ENCODE measurements at places on chromosomes 11 and 22.
A peak's percentile ranks its signal among the peaks of the same experiment; 100 is the strongest.

DNA sequence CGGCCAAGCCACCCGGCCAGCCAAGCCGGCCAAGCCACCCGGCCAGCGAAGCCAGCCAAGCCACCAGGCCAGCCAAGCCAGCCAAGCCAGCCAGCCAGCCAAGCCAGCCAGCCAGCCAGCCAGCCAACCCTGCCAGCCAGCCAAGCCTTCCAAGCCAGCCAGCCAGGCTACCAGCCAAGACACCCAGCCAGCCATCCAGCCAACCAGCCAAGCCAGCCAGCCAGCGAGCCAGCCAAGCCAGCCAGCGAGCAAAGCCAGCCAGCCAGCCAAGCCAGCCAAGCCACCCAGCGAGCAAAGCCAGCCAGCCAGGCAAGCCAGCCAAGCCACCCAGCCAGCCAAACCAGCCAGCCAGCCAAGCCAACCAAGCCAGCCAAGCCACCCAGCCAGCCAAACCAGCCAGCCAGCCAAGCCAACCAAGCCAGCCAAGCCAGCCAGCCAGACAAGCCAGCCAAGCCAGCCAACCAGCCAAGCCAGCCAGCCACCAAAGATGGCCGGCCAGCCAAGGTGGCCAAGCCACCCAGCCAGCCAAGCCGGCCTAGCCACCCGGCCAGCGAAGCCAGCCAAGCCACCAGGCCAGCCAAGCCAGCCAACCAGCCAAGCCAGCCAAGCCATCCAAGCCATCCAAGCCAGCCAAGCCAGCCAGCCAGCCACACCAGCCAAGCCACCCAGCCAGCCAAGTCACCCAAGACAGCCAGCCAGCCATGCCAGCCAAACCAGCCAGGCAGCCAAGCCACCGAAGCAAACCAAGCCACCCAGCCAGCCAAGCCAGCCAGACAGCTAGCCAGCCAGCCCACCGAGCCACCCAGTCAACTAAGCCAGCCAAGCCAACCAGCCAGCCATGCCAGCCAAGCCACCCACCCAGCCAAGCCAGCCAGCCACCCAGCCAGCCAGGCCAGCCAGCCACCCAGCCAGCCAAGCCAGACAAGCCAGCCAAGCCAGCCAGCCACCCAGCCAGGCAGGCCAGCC, 28.8 kb downstream of the CCT8L2 start:
- peak; percentile 48 for DNase-seq

DNA sequence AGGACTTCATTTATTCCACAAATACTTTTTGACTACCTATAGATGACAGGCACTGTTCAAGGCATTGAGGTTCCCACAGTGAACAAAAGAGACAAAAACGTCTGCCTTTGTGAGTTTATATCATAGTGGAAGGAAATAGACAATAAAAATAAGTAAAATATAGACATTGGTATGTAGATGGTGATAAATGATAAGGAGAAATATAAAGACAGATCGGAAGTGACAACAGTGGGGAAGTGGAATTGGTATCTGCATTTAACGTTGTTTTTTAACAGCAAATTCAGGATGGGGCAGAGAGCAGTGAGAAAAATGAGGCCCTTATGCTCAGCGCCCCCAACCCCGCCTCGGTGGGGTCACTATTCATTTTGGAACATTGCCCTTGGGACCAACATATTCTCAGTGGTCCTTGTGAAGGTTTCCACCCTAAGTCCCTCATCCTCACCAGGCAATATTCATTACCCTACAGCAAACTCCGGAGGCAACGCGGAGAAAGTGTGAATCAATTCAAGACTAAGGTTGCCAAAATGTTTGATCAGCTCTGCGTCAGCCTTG, 627 bp upstream of the PEX26 start:
- DNase-seq = no peak

DNA sequence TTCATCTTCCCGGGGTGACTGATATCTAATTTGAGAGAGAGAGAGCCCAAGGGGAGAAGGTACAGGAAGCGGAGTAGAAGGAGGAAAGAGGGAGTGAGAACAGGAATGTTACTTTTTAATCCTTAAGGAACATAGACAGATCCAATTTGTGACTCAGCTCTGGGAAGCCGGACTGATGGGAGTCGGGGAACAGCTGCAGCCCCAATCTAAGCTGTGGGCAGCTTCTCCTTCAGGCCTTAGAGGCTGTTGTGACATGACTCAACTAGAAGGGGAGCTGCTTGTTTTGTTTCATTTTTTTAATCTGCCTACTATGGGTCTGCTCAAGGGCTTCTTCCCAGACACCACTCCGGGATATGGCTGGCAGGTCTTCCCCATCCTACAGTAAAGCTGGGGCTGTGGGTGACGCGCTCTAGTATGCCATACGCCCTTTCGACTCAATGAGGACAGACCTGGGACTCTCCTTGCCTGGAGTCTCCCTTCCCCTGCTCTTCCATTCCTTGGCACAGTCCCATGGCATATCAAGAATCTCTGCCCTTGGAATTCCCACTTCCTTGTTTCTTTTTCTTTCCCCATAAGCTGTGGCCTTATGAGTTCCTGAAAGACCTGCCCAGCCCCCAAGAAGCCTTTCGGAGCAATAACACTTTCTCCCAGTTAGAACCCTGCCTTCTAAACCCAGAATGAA, 103.3 kb upstream of the AKIP1 start:
- DNase-seq = no peak

DNA sequence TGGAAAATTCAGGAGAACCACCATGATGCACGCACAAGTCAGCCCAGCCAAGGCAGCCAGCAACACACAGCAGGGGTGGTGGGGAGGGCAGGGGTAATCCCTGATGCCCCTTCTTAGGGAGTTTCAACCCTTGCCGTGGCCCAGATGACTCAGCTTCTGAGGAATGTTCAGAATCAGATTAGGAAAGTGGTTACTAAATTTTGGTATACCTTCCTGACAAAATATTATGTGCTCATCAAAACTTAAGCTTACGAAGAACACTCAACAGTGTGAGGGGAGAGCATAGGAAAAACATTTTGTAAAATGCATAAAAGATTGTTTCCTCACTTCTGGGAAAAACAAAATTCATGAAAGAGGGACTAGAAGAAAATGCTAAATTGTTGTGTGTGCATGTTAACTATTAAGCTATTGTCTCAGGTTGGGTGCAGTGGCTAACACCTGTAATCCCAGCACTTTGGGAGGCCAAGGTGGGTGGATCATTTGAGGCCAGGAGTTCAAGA, 32.1 kb downstream of the SERPIND1 start:
- DNase-seq = no peak

- no peak for DNase-seq
Observed at GRCh38 chr22:33247758-33248157, 189.6 kb upstream of the SYN3 start.

GRCh38 chr11:19332476-19332875, 91.7 kb upstream of the E2F8 start:
- DNase-seq = no peak

- DNase-seq = no peak
Observed at GRCh38 chr11:110977661-110978060, 265.4 kb upstream of the ARHGAP20 start.

DNA sequence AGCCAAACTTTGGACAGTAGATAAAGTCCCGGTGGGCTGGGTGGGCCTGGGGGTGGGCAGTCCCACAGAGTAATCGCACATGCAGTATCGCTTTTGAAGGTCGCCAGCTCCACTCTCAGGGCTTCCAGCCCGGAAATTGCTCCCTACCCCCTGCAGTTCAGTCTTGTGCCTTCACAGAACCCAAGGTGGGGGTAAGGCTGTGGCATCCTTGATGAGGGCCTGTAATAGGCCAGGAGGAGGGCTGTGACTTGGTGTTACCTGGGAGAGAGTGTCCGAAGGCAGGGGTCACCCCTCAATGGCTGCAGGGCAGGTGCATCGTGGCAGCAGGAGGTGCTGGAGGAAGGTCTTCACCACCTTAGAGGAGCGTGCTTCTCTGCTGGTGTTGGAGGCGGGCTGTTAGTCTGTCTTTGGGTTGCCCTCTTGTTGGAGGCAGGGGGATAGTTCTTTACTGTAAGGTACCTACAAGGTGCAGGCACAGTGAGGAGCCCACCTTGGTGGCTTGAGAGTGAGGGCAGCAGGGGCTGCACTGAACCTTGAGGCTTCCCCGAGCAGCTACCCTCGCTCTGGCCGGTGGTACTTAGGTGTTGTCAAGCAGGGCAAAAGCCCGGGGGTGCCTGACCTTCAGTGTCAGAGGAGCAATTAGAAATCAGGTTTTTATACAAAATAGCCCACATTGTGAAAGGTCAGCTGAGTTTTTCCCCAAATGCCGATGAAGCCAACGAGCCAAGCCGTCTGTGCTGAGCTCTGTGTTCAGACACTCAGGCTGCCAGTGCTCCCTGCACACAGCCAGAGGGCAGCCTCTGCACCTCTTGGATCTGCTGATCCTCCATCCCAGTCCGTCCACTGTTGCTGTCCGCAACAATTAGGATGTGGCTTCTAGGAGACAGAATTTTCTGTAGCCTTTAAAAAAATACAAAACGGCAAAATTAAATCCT, 21.9 kb downstream of the SAMM50 start:
- no peak for DNase-seq

DNA sequence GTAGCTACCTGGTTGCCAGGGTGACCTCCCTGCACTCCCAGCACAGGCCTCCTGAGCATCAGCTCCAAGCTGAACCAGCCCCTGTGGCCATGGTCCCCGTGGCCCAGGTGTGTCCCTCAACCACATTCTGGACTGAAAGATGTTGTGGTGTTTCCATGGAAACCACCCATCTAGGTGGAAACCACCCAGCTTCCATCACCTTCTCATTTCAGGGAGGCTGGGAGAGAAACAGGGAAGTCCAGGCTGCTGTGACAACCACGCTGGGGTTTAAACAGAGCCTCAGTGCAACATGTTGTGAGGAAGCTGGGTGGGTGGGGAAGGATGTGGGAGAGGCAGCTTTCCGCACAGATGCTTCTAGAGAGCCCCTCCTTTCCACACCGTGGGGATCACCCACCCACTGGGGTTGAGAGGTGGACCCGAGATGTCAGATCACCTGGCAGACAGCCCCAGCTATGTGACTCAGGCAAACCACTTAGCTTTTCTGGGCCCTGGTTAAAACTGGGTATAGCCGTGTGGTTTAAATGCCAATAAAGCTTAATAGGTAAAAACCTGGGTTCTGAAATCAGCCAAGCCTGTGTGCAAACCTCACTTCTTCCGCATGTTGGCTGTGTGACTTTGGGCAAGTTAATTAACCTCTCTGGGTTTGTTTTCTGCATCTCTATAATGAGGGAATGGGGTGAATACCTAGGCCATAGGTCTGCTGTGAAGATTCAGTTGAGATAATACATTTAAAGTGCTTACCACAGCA, 46.4 kb downstream of the CD82 start:
- DNase-seq = no peak

GRCh38 chr11:13011466-13012055, 2.4 kb downstream of the RASSF10 start:
- no peak for DNase-seq

GRCh38 chr11:114233755-114234154, 62.4 kb upstream of the NNMT start:
- DNase-seq = no peak

GRCh38 chr22:40721266-40721665, 42.0 kb downstream of the MCHR1 start:
- DNase-seq = no peak

DNA sequence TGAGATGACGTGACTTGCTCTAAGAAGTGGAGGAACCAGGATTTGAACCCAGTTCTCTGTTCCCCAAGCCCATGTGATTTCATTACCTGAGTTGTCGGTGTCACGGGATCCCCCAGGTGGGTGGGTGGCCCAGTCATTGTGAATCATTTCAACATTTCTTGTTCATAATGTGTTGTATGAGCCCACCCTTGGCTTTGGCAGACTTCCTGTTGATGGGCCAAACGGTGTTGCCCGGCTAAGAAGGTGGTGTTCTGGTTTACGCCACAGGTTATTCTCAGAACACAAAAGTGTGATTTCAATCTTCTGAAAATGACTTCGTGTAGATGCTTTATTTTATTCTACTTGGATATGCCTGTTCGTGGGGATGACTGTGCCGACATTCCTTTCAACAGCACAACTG, 21.6 kb upstream of the ST14 start:
- DNase-seq = no peak

- DNase-seq = no peak
Observed at GRCh38 chr11:18392434-18393321, 1.7 kb upstream of the LDHA start.

GRCh38 chr11:63023841-63024648, 8.4 kb upstream of the SLC22A8 start:
- no peak for DNase-seq

DNA sequence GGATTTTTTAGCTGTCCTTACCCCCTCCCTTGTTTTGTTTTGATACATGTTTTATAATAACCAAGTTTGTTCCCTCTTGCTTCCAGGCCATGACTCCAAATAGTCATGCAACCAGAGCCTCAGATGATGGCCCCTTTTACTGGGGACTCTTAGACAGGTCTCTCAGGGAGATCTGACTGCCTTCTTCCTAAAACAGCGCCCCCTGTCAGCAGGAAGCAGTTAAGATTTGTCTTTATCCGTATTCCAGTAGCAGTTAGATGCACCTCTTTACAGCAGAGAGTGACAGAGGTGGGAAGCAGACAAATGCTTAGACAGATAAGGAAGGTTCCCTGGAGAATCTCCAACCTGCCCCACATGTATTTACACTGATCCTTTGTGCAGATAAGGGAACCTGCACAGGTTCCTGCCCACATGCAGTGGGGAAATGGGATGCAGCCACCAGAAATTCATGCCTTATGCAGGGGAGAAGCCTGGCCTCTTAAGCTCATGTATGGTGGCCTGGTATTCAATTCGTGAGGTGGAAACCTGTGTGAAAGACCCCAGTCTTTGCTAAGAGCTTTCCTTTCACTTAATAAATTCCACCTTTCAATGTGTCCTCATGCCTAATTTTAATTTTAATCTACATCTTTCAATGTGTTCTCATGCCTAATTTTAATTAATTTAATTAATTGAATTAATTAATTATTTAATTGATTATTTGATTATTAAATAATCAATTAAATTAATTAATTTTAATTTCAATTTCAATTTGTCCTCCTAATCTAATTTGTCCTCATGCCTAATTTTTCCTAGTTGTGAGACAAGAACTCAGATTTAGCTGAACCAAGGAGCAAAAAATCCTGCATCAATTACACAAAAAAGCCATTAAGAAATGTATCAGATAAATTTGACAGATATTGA, 11.5 kb upstream of the GLYAT start:
- DNase-seq = no peak

DNA sequence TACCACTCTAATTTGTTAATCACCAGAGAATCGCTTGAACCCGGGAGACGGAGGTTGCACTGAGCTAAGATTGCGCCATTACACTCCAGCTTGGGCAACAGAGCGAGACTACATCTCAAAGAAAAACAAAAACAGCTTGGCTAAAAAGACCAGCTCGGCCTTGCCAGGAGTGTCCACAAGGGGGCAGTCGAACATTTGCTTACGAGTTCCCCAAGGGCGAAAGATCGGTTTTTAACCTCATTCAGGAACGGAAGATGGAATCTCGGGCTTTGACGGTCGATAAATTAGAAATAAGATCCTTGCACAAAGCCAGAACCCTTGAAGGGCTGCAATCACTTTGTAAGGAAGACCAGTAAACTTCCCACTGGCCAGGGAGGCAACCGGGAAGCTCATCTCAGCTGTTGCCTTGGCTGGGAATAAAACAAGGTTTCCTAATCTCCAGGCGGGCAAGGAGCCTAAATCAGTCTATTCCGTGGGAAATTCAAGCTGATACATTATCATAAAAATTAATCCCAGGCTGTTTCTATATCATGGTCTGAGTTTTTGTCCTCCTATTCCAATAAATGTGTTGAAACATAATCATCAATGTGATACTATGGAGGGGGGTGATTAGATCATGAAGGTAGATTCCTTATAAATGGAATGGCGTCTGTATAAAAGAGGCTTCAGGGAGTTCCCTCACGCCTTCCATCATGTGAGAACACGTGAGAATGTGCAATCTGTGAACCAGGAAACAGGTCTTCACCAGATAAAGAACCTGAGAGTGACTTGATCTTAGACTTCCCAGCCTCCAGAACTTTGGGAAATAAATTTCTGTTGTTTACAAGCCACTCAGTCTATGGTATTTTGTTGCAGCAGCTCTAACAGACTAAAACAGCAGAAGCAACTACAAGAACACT, 14.9 kb upstream of the SLC29A2 start:
- no peak for DNase-seq

All from RWPE2 (cell line).